Right lobe of liver (tissue), 6 donors: ENCODE measurements at places on chromosomes 5 and 9.

DNA sequence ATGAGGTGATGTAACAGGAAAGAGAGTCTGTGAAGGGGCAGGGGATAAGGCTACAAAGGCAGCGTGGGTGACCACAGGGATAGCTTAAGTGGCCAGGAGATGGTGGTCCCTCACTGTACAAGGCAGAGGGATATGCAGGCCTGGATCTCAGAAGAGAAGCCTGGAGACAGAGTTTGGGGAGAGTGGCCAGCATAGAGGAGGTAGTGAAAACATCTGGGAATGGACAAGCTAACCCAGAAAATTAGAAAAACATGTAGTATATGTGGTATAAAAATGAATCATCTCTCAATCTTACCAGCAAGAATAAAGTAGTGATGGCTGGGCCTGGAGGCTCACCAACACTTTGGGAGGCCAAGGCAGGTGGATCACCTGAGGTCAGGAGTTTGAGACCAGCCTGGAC, 349.2 kb upstream of the KLF4 start:
- no peak for DNase-seq

GRCh38 chr5:65085516-65085850, 316.8 kb downstream of the CWC27 start:
- no peak for DNase-seq

- peak; percentile 71 for DNase-seq
Observed at GRCh38 chr5:150763023-150763769, 4.4 kb upstream of the DCTN4 start.

GRCh38 chr9:73121375-73121935, 30.2 kb upstream of the ANXA1 start:
- no peak for DNase-seq

GRCh38 chr5:72938206-72938605, 17.6 kb upstream of the FCHO2 start:
- no peak for DNase-seq

DNA sequence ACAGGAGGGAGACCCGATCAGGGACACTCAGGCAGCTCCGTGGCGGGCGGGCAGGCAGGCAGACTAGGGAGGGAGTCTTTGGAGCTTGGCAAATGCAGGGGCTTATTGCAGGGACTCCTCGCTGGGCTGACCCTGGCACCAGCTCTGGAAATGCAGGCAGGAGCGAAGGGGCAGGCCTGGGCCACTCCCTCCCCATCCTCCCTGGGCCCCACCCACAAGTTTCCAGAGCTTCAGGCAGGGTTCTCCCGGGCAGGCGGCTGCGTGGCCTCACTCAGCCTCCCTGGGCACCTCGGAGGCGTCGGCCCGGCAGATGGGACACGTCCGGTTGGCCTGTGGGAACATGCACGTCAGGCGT, 8.5 kb downstream of the RNF44 start:
- DNase-seq, result no peak
